ENCODE measurements at places on chromosomes 2 and 18.
A peak's percentile ranks its signal among the peaks of the same experiment; 100 is the strongest.

DNA sequence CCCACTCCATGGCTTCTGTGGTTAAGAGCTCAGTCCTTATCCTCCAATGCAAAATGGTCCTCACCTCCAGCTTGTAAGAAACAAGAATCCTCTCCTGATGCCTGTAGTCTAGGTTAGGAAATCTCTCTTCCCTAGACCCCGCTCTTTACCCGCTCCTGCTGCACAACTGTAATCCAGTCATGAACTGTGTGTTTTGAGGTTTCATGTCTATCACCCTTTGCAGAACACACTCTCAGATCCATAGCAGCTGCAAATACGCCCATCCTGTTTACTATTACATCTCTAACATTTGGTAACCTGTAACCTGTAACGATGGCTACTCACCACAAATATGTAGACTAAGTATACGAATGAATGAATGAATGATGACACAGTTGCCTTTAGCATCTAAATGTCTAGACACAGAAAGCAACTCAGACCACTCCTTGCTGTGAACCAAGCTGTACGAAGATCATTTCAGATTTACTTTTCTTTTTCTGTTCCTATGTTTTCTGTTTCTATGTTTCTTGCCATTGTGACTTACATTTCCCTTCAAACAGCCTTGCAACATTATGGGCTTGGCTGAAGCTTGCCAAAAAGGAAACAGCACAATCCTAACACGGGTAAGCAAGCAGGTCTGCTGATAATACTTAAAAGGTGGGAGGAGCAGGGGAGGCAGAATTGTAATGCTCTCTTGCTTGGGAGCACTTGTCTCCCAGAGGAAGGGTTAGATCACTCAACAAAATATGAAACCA is 53.7 kb downstream of the EPHA4 start:
- DNase-seq = no peak

GRCh38 chr18:69567813-69568488 is 167.3 kb downstream of the DOK6 start:
- DNase-seq = no peak

GRCh38 chr18:7038330-7038851 is 79.2 kb downstream of the LAMA1 start:
- no peak for DNase-seq

GRCh38 chr2:1546901-1547300 is 133.6 kb downstream of the TPO start:
- DNase-seq = no peak

- no peak for DNase-seq
Observed at GRCh38 chr2:241063587-241063986, 38.5 kb downstream of the MTERF4 start.

- DNase-seq = peak; percentile 59
Observed at GRCh38 chr2:187434342-187434785, 13.7 kb downstream of the CALCRL start.

- DNase-seq = no peak
Observed at GRCh38 chr18:29594493-29594892, 1417.6 kb upstream of the CDH2 start.

- DNase-seq = no peak
Observed at GRCh38 chr2:220076734-220077133, 449.3 kb downstream of the SLC4A3 start.

- no peak for DNase-seq
Observed at GRCh38 chr2:235501673-235502031, 7.8 kb downstream of the AGAP1 start.

GRCh38 chr2:75688196-75688595 is 22.5 kb downstream of the GCFC2 start:
- no peak for DNase-seq

DNA sequence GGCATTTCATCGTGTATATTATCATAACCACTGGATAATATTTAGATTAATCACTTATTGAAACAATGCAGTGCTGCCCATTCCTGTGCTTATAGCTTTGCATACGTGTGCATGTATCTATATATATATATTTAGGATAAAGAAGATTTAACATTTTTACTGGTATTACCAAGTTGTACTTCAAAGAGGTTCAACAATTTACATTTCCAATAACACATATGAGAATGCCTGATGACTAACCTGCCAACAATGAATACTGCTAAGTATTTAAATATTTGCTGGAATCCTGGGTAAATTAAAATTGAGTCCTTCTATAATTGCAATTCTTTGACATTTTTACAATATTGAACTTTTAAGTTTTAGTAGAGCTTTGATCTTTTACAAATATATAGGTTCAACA is 111.4 kb downstream of the SLC39A10 start:
- DNase-seq = no peak

DNA sequence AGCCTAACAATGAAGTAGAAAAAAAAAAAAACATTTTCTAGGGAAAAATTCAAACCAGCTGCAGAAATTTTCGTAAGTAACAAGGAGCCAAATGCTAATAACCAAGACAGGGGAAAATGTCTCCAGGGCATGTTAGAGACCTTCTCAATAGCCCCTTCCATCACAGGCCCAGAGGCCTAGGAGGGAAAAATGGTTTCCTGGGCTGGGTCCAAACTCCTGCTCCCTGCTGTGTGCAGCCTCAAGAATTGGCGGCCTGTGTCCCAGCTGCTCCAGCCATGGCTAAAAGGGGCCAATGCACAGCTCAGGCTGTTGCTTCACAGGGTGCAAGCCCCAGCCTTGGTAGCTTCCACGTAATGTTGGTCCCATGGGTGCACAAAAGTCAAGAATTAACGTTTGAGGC is 266.2 kb downstream of the ZEB2 start:
- no peak for DNase-seq

- no peak for DNase-seq
Observed at GRCh38 chr2:209834767-209835166, 63.1 kb downstream of the UNC80 start.

- peak; percentile 37 for DNase-seq
Observed at GRCh38 chr2:86225581-86225980, 26.3 kb downstream of the MRPL35 start.

DNA sequence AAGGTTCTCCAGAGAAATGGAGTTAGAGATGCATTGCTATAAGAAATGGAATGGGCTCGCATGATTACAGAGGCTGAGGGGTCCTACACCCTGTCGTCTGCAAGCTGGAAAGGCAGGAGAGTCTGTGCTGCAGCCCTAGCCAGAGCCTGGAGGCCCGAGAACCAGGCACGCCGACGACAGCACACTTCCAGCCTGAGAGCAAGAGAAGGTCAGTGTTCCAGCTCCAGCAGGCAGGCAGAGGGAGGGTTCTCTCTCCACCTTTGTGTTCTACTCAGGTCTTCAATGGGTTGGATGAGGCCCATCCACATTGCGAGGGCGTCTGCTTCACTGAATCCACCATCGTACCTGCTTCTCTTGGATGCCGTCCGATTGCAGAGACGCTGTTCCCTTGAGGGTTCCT is 177.6 kb upstream of the HDAC4 start:
- DNase-seq = no peak

GRCh38 chr2:62603154-62603712 is 97.2 kb upstream of the TMEM17 start:
- no peak for DNase-seq

DNA sequence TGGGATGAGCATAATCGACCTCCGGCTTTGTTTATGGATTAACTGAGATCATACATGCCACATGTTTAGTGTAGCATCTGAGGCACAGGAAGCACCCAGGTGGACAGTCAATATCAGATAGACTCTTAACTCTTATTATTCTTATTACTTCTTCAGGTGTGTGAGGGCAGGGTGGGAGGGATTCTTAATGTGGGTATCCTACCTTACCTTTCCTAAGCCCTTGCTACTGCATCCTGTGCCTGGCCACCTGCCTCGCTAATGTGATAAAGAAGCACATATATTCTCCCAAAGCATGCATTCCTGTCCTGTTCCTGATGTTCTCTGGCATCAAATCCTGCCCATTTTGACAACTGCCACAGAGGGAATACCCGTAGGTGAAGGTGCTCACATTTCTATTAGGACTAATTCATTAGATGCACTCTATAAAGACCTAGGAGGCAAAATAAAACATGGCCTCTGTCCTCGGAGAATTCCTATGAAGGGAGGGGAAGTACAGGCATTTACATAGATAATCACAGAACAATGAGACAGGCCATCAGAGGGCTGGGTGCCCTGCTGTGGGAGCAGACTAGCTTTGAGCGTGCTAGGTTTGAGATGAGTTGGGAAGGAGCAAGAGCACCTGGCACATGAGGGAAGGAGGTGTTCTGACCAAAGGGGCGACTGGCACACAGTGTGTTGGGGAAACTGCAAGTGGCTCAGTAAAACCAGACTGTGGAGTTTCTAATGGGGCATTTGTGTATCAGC is 19.5 kb upstream of the CELF4 start:
- no peak for DNase-seq

GRCh38 chr2:23414871-23415270 is 29.9 kb downstream of the KLHL29 start:
- no peak for DNase-seq

GRCh38 chr2:163657281-163657656 is 78.5 kb downstream of the FIGN start:
- DNase-seq = no peak

- DNase-seq = no peak
Observed at GRCh38 chr2:143475041-143475776, 346.0 kb downstream of the ARHGAP15 start.
